ENCODE measurements at places on chromosomes 13 and 19.

GRCh38 chr13:40233731-40234195 is 432.7 kb downstream of the FOXO1 start:
- no peak for DNase-seq

DNA sequence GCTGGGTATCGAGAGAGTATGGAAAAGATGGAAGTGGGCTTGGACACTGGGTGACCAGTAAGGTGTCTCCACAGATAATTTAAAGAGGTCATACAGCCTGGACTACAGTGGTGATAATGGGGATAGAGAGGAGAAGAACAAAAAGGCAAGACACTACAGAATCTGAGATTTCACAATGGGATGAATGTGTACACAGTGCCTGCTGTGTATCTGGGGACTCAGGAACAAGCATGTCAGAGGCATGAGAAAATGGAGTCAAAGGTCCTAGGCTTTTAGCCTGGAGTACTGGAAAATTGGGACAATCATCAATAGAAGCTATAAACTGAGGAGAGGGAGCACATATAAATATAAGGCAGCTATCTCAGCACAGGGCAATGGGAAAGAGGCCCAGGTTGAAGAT is 69.4 kb downstream of the TSC22D1 start:
- DNase-seq = no peak

DNA sequence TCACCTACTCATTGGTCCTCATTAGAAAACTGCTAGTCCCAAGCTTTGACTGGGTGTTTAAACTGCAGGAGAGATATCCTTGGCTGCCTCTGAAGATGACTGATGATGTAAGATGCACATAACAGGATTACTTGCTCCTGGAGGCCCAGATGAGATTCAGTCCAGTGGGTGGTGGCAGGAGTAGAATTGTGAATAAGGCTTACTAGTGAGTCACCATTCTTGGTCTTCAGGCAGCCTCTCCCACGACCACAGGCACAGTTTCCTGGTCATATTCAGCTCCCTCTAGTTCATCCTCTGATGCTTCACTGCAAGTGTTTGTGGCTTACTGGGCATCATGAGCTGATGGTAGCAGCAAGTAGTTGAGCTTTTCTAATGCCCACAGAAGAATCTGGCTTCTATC is 12.1 kb downstream of the SERTM1 start:
- peak; percentile 21 for DNase-seq

DNA sequence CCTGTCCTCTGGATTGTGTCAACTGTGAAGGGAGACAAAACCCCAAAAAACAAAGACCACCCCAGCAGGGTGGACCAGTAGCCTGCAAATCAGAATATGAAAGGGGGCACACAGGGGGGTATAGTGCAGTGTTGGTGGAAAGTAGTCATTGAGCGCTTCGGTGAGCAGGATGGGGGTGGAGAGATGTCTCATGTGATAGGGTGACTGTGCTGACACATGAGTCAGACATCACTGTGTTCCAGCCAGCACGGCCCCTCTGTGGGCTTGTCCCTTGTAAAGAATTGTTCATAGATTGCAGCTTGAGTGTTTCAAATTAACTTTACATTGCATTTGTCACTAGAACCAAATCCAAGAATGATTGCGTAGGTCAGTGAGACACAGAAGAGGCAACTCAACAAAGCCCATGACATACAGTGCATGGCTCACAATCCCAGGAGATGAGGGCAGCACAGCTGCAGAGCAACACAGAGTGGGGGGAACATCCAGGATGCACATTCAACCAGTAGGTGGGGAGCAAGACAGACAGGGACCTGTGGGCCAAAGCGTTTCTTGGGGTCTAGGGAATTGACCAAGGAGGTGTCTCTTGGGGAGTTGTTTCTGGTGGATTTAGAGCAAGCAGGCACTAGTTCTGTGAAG is 7.5 kb downstream of the ZNF440 start:
- peak; percentile 51 for DNase-seq

- no peak for DNase-seq
Observed at GRCh38 chr13:102897371-102898138, 51.7 kb downstream of the ERCC5 start.

- DNase-seq = peak; percentile 35
Observed at GRCh38 chr13:81017513-81018152, 676.7 kb upstream of the SPRY2 start.

DNA sequence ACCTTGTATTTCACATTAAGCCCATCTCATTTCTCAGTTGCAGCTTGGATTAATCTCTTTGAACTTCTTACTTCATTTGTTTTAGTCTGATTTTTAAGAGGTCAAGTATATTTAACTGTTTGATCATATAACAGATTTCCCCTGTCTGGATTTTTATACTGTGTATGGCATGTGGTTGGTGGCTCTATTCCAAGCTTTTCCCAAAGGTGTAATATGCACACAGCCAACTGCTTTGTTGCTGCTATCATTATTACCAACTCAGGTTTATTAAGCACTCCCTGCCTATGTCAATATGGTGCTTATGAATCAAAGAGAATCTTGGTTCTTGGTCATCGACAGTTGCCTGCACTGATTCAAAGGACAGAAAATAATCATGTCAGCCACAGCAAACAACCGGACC is 92.6 kb downstream of the RAP2A start:
- no peak for DNase-seq

DNA sequence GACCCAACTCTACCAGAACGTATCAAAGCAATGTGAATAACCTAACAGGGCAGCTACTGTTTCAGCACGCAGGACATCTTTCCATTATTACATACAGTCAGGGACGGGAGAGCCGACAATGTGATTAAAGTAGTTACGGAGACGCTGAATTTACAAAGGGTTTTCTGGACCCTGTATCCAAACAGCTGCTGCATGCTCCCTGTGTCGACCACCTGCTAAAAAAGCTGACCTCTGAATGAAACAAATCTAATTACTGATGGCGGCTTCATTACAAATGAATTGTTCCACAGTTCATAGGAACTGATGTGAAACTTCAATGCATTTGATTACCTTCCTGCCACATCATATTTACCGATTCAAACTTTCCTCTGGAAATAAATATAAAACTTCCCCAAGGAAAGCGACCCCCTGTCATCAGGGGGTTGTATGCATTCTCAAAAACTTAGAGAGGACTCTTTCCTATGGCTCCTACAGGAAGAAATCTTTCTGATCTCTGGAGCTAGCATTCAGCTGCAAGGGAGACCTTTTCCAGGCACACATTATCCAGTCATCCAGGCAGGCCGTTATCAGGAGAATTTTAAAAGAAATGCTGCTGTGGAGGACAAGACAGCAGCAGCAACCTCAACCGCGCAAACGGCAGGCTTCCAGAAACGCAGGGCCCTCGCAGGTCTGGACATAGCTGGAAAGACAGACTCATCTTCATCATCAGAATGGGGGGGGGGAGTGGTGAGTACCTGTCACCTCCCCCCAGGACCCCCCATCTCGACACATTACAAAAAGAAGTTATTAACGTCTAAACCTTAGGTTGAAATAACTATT is 3.1 kb downstream of the EFNB2 start:
- peak; percentile 43 for DNase-seq

- peak; percentile 57 for DNase-seq
Observed at GRCh38 chr13:97429681-97430081, 4.3 kb upstream of the RAP2A start.

DNA sequence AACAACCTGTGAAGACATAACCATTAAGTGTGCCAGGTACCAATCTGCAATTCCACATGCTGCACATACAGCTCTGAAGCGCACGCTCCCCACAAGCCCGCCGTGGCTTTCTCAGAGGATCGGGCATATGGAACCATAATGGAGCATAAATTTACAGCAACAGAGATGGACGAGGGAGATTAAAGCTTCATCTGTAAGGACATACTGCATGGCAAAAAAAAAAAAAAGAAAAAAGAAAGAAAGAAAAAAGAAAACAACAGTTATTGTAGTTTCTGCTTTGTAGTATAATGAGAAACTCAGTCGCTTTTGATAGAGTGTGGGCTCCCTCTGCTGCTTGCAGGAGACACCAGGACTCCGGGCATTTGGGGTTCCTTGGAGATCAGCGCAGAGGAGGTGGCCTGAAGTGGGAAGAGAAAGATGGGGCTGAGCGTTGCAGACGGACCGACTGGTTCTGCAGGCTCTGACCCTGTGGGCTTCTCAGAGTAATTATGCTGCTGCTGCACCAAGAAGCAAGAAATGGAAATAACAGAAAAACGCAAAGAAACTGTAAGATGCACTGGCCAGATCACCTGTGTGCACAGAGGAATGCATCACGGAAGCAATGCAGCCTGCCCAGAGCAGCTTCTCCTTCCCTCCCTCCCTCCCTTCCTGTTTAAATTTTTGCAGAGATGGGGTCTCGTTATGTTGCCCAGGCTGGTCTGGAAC is 10.8 kb upstream of the PDCD5 start:
- peak; percentile 66 for DNase-seq

GRCh38 chr19:13022111-13022858 is 27.0 kb downstream of the NFIX start:
- peak; percentile 65 for DNase-seq

GRCh38 chr19:41928221-41928683 is at the start of gene ERFL:
Gene ERFL, minus strand, starts transcription at chr19:41928449. Its CDS starts 15,530 bp downstream, at chr19:41912919.
- no peak for DNase-seq

DNA sequence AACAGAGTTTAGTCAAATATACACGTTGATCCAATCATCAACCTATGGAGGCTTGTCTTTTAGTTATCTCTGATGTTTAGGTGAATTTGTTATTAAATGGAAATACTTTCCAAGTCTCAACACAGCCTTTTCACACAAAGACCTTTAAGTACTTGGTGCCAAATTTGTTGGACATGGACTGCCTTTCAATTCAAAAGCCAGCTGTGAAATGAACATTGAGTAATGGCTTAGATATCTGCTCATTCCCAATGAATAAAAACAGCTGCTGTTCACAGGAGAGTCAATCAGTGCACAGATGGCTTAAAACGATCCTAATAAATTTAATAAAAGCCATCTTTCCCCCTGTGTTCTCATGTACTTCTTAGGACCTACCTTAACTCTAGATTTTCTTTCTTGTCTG is 19.9 kb upstream of the DHRS12 start:
- DNase-seq = no peak

DNA sequence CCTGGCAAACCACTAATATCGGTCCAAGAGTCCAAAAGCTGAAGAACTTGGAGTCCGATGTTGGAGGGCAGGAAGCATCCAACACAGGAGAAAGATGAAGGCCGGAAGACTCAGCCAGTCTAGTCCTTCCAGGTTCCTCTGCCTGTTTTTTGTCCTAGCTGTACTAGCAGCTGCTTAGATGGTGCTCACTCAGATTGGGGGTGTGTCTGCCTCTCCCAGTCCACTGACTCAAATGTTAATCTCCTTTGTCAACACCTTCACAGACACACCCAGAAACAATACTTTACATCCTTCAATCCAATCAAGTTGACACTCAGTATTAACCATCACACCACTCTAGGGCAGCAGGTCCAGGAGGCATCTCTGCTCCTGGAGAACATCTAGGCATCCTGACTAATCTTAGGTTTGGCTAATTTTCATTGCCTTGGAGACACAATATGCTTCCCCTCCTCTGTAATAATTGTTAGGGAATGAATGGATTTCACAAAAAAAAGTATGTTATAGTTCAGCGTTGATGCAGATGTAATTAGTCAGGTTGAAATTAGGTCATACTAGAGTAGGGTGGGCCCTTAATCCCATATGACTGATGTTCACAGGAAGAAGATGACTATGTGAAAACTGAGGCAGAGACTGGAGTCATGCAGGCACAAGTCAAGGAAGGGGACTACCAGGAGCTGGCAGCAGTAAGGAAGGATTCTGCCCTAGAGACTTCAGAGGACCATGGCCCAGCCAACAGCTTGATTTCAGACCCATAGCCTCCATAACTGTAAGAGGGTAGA is 183.4 kb downstream of the RBM26 start:
- DNase-seq = no peak

DNA sequence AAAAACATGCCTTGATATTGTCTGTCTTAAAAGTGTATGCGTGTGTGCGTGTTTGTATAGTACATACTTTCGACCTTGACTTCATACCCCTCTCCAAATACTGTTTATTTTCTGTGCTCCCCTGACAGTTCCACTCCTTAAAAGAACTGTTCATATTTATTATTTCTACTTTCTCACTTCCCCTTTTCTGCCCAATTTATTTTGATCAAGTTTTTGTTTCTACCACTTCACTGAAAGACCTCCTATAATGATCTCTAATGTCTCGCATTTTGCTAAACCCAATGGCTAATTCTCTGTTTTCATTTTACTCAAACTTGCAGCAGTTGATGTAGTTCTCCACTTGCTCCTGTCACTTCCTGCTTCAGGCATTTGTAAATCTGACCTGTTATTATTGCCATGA is 426.1 kb upstream of the KLF12 start:
- DNase-seq = no peak

DNA sequence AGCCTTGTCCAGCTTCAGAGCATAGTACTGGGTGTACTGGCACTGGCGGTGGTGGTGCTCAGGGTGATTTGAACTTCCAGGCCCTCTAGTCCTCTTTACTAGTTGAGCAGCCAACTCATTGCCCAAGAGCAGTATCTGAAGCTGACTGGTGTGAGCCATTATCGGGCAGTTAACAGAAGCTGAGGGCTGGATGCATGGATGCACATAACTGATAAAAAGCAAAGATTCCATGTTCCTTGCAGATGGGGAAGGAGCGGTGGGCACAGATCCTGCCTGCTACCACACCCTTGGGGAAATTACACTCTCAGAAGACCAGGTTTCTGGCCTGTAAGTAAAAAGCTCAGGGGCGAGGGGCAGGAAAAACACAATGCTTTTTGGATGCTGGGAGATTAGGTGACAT is 499.4 kb upstream of the ARGLU1 start:
- DNase-seq = no peak

DNA sequence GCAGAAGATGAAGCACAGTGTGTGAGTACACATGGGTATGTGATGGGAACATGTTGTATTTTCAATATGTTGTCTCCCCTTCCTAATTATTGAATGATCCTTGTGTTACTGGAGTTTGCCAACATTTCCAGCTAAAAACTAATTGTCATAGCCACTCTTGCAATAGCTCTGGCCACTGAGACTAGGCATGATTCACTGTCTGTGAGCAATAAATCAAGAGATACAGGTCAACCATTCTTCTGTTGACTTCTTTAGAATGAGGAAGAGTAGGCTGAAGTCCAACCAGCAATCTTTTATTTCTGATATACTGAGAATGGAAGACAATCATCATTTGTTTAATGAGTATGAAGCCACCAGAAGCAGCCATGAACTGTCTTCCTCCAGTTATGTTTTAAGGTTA is 413.9 kb downstream of the SLITRK5 start:
- no peak for DNase-seq

GRCh38 chr13:23679220-23679619 is 109.0 kb downstream of the TNFRSF19 start:
- peak; percentile 65 for DNase-seq

GRCh38 chr19:18669524-18669817 is 14.0 kb upstream of the CRTC1 start:
- peak; percentile 50 for DNase-seq

DNA sequence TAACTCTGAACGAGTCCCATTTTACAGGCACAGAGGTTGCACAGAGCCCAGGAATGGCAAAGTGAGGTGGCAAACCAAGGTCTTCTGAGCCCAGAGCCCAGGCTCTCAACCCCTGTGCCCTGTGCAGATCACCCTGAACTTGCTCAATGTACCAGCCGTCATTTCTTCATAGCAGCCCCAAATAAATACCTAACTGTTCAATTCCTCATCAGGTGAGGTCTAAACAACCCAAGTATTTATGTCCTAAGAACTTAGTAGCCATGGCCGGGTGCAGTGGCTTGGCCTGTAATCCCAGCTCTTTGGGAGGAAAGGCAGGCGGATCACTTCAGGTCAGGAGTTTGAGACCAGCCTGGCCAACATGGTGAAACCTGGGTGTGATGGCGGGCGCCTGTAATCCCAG is 21.8 kb upstream of the PNMA8B start:
- DNase-seq = no peak
